ENCODE measurements at places on chromosomes 5 and 9. TPM values are rescaled to one million over a fixed set of nuclear protein-coding genes. Genes with fewer than 3 reads are reported as not detected.

DNA sequence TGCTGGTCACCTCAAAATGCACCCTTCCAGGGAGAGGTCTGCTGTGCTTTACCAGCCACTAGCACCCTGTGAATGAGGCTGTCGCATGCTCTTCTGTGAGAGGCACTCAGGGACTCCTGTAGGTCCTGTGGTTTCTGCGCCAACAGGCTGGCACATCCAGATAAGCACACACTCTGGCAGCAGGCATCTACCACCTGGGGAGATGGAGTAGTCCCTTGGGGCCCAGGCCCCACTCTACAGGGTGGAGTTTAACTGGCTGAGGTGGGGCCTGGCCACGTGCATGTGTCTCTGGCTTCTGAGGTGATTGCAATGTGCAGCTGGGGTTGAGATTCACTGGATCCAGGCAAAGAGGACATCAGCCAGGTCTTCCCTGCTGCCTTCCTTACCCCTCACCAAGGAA, 32.3 kb downstream of the TMEM174 start:
- H3K4me1 ChIP-seq, result peaks cover 8% of the 10 kb centered on the region
- no peaks in the 10 kb centered on the region for H3K27me3 ChIP-seq
- no peak overlapping the region for H3K4me3 ChIP-seq
- H3K27ac ChIP-seq, result no peak overlapping the region
- DNase-seq, result peak; percentile 66

DNA sequence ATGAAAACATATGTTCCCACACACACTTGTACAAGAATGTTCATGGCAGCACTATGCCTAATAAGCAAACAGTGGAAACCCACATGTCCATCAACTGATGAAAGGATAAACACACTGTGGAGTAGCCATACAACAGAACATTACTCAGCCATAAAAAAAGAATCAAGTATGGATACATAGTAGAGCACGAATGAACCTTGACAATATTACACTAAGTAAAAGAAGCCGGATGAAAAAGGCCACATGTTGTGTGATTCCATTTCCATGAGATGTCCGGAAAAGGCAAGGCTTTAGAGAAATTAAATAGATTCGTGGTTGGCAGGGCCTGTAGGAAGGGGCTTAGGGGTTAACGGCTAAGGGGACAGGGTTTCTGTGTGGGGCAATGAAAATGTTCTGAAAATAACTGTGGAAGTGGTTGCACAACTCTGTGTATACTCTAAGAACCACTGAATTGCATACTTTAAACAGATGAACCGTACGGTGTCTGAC, 51.4 kb downstream of the COL23A1 start:
- H3K4me1 ChIP-seq, result peaks cover 11% of the 10 kb centered on the region
- DNase-seq, result no peak
- H3K27me3 ChIP-seq, result no peaks in the 10 kb centered on the region

- no peak overlapping the region for H3K27ac ChIP-seq
- DNase-seq, result no peak
- H3K4me3 ChIP-seq, result no peak overlapping the region
- no peaks in the 10 kb centered on the region for H3K27me3 ChIP-seq
- no peaks in the 10 kb centered on the region for H3K4me1 ChIP-seq
- H3K36me3 ChIP-seq, result no peaks in the 10 kb centered on the region
Observed at GRCh38 chr9:86246752-86247161, 12.7 kb downstream of the C9orf153 start.

DNA sequence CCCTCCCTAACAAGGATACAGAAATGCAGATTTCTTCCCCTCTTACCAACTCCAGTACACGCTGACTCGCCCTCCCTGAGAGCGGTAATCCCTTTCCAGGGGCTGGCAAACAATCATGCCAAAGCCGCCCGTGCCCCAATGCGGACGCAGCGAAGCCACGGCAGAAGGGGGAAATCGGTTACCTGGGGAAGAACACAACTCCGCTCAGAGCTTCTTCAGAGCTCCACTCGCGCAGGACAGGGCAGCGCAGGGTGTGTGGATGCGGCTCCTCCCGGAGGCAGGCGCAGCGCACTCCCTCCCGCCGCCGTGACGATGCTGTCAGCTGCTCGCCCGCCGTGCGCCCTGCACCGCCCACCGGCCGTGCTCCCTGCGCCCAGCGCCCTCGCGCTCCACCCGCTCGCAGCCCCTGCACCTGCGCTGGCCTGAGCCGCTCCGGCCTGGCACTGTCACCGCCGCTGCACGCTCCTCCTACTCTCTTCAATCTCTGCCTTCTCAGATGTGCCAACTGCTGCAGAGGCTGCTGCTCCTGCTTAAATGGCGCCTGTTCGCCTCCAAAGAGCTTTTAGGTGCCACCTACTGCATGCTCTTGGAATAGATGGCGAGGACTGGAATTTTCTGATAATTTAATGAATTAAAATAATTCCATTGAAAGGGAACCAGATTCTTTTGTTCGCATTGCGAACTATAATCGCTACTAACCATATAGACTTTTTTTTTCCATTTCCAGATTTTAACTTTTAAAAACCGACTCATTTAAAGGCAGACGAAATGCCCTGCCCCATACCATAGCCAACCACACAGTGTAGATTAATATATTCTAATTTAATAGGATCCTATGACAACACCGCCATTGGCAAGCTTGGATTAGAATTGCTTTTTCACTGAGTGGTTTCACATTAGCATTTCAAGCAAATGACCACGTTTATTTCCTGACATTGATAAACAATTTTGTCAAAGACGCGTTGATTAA, at the start of gene DIRAS2:
Gene DIRAS2 (minus strand): TSS at position 255 of the 970 bp plus-strand sequence. CDS start 28,997 bp downstream, outside the sequence.
- peaks cover 25% of the 10 kb centered on the region for H3K27me3 ChIP-seq
- DNase-seq, result no peak
- H3K27ac ChIP-seq, result no peak within 1 kb of the TSS
- no peaks in the 10 kb centered on the region for H3K36me3 ChIP-seq

DNA sequence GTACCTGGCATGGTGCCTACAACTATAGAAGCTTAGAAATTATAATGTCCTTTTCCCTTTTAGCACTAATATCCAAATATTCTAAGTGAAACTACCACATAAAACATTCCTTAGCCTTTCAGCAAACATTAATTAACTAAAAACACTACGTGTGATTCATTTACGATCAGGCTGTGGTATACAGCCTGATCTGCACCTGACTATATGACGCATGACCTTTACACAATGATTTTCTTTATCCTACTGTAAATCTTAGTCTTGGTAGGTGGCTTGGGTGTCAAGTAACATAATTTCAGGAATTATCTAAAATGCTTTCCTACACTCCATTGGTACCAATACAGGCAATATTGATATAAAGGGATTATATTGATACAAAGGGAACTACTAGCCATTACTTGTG, 686.7 kb downstream of the DTWD2 start:
- H3K36me3 ChIP-seq, result no peaks in the 10 kb centered on the region
- no peak overlapping the region for H3K4me3 ChIP-seq
- no peaks in the 10 kb centered on the region for H3K4me1 ChIP-seq

GRCh38 chr9:9778293-9778692, 834.5 kb downstream of the PTPRD start:
- H3K4me3 ChIP-seq, result no peak overlapping the region
- no peaks in the 10 kb centered on the region for H3K4me1 ChIP-seq
- no peaks in the 10 kb centered on the region for H3K27me3 ChIP-seq
- no peaks in the 10 kb centered on the region for H3K36me3 ChIP-seq
- H3K27ac ChIP-seq, result no peak overlapping the region

GRCh38 chr9:31390403-31391025, 993.9 kb upstream of the ACO1 start:
- no peak for DNase-seq
- H3K4me1 ChIP-seq, result peaks cover 8% of the 10 kb centered on the region
- H3K36me3 ChIP-seq, result no peaks in the 10 kb centered on the region
- H3K27ac ChIP-seq, result no peak overlapping the region
- H3K27me3 ChIP-seq, result no peaks in the 10 kb centered on the region
- no peak overlapping the region for H3K4me3 ChIP-seq

DNA sequence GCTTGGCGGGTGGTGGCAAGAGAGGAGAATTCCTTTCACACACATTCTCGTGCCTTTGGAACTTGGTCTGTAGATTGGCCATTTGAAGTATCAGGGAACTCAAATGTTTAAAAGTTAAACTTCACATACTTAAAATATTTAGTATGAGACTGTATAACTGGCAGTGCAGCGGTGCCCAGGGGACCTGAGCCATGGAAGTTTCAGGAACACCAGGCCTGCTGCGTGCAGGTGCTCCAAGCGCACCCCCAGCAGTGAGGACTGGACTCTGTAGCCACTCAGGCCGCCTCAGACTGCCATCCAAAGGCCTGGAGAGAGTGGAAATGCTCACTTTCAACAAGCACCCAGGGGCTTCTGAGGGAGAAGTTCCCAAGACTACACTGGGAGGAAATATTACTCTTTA, 273.5 kb upstream of the IRX2 start:
- no peaks in the 10 kb centered on the region for H3K36me3 ChIP-seq
- DNase-seq, result no peak
- no peak overlapping the region for H3K27ac ChIP-seq
- H3K4me1 ChIP-seq, result no peaks in the 10 kb centered on the region
- peaks cover 7% of the 10 kb centered on the region for H3K27me3 ChIP-seq

DNA sequence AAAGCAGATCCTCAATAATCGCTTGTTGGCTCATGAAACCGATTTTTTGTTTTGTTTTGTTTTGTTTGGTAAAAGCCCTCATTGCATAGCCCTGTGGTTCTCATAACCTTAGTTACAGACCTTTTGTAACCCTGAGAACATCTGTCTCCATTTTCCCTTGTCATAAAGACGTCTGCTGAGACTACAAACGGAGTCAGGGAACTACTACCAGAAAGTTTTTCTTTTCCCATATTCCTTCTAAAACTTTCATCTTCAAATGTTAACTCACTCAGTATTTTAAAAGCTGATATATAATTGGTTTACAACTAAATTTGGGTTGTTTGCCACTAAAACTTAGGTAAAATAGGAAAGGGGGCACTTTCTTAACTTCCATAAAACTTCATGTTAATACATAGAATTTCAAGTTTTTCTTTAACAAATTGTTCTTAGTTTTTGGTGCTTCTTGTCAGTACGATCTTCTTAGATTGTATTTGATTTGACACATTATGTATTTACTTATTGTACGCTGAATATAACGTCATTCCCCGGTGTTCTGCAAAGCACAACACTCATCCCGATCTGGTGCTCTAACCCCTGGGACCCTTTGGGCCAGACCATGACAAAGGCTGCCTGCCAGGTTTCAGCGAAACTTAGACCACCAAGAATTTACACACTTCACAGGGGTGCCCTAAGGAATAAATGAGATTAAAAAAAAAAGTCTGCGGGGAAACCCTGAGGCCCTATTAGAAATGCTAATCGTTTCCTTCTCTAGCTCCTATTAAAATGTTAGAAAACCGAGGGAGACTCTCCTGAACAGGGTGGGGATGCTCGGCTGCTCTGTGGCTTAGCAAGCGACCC, 1.1 kb upstream of the ANP32B start:
- no peaks in the 10 kb centered on the region for H3K36me3 ChIP-seq
- peaks cover 55% of the 10 kb centered on the region for H3K4me1 ChIP-seq
- H3K27ac ChIP-seq, result peak overlapping the region; percentile 99

- H3K27ac ChIP-seq, result no peak overlapping the region
- H3K36me3 ChIP-seq, result no peaks in the 10 kb centered on the region
- DNase-seq, result no peak
- H3K4me3 ChIP-seq, result no peak overlapping the region
Observed at GRCh38 chr5:143205883-143206195, 197.6 kb downstream of the NR3C1 start.

DNA sequence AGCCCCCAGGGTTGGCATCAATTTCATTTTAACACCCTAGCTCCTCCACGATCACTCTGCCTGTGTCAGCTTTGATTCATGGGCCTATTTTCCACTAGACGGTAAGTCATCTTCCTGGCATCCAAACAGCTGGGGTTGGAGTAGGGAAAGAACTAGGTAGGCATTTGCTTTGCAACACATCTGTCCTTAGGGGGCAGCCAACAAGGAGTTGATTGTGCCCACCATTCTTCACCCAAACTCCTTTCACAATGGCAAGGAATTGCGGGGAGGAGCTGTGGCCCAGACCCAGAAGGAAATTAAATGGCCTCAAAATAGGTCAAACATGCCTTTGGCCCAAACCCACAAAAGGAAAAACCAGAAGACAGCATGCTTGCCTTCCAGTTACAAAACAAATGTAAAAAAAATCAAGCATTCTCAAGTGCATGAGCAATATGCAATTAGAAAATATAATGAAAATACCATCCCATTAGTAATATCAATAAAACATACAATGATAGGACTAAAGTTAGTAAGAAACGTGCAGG, 71.8 kb downstream of the NRG2 start:
- H3K27me3 ChIP-seq, result no peaks in the 10 kb centered on the region
- no peak overlapping the region for H3K4me3 ChIP-seq
- peaks cover 16% of the 10 kb centered on the region for H3K4me1 ChIP-seq
- peak; percentile 86 for DNase-seq
- no peaks in the 10 kb centered on the region for H3K36me3 ChIP-seq

- H3K4me1 ChIP-seq, result no peaks in the 10 kb centered on the region
- H3K27me3 ChIP-seq, result no peaks in the 10 kb centered on the region
- no peak overlapping the region for H3K4me3 ChIP-seq
- no peaks in the 10 kb centered on the region for H3K36me3 ChIP-seq
- no peak for DNase-seq
Observed at GRCh38 chr9:277601-278295, 63.1 kb downstream of the DOCK8 start.

DNA sequence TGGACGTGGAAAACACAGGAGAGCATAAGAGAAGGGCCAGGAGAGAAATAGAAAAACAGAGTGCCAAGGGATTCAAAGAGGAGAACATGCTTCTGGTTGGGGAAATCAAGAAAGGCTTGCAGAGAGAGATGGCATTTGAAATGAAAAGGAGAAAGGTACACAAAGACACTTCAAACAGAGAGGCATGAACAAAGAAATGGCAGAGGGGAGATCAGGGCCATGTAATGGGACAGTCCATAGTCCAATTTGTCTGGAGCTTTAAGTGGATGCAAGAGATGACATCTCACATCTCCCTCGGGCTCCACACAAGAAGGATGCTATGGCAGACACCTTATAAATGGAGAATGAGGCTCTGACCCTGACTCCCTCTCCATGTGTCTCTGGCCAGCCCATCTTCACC, 331.1 kb downstream of the MLLT3 start:
- no peak overlapping the region for H3K4me3 ChIP-seq
- DNase-seq, result no peak
- no peaks in the 10 kb centered on the region for H3K4me1 ChIP-seq

- no peaks in the 10 kb centered on the region for H3K27me3 ChIP-seq
- no peaks in the 10 kb centered on the region for H3K4me1 ChIP-seq
- no peak overlapping the region for H3K27ac ChIP-seq
- H3K4me3 ChIP-seq, result no peak overlapping the region
- no peak for DNase-seq
Observed at GRCh38 chr5:137679195-137679594, 56.7 kb downstream of the KLHL3 start.

DNA sequence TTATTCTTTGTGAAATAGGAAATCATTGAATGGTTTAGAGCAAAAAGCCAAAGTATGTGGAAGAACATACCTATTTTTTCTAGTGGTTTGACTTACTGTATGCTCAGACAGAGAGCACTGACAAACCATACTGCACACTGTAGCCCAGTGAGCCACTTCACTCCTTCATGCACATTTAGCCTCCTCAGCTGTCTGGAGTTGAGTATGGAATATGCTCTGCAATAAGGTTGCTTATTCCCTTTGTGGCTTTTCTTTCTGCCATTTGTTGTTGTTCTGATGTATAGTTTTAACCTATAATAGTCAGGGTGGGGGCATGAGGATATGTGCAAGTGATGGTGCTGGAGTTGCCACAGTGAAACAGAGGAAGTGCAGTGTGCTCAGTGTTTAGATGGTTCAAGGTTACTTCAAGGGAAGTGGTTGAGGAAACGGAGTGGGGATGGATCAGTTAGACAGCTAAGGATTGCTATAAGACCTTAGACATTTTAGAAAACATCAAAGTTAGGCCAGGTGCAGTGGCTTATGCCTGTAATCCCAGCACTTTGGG, 100.7 kb downstream of the CDC42SE2 start:
- H3K27me3 ChIP-seq, result no peaks in the 10 kb centered on the region
- no peaks in the 10 kb centered on the region for H3K4me1 ChIP-seq
- H3K36me3 ChIP-seq, result no peaks in the 10 kb centered on the region

Gene PCDHA7
- 1.0 TPM for total RNA-seq

Gene CRHBP
- total RNA-seq, result not detected

Gene NUTM2G
- total RNA-seq, result not detected
